Effector memory CD4-positive, alpha-beta T cell (primary cell): ENCODE measurements at places on chromosomes 6 and 20.

- no peak for DNase-seq
Measured at GRCh38 chr20:37915800-37916570, 13.1 kb downstream of the VSTM2L start.

DNA sequence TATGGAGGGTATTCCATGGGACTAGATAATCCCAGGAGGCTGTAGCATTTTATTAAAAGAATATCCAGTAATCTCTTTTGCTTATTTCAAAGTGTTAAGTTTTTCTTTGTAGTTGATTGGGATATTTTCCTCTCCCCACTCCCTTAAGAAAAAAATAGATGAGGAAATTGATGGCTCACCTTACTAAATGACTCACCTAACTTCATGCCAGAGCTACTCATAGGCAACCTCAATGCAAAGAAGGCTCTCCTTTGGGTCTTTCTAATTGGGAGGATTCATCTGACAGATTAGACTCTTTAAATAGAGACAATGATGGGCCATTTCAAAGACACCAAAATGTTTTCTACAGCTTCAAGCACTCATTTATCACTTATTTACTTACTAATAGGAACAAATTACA is 528.5 kb upstream of the BTBD3 start:
- no peak for DNase-seq

- DNase-seq: no peak
Measured at GRCh38 chr6:80962382-80962781, 790.1 kb downstream of the TENT5A start.

DNA sequence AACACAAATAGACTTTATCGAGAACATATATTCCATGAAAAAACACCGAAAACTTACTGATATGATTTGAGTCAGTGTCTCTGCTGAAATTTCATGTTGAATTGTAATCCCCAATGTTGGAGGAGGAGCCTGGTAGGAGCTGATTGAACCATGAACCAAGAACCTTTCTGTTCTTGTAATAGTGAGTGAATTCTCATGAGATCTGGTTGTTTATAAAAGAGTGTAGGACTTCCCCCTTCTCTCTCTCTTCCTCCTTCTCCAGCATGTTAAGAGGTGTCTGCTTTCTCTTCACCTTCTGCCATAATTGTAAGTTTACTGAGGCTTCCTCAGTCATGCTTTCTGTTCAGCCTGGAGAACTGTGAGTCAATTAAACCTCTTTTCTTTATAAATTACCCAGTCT is 1289.3 kb upstream of the CITED2 start:
- DNase-seq: no peak

GRCh38 chr6:32622545-32623401 is 14.4 kb upstream of the HLA-DQA1 start:
- peak; percentile 38 for DNase-seq

DNA sequence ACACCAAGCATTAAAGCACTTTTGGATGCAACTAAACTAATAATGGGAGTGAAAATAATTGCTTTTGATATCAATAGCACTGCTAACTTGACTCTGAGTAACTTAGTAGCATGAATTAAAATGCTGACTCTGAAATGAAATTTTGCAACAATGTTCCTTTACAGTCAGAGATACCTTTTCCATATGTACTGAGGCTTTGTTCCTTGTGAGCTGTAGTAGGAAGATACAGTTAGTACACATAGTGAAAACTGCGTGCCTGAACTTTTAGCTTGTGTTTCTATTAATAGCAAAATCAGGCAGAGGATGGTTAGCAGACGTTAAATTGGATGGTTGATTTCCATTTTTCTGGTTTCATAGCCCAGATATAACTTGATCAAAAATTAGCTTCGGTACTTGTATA is 18.6 kb downstream of the ADGRG6 start:
- no peak for DNase-seq

DNA sequence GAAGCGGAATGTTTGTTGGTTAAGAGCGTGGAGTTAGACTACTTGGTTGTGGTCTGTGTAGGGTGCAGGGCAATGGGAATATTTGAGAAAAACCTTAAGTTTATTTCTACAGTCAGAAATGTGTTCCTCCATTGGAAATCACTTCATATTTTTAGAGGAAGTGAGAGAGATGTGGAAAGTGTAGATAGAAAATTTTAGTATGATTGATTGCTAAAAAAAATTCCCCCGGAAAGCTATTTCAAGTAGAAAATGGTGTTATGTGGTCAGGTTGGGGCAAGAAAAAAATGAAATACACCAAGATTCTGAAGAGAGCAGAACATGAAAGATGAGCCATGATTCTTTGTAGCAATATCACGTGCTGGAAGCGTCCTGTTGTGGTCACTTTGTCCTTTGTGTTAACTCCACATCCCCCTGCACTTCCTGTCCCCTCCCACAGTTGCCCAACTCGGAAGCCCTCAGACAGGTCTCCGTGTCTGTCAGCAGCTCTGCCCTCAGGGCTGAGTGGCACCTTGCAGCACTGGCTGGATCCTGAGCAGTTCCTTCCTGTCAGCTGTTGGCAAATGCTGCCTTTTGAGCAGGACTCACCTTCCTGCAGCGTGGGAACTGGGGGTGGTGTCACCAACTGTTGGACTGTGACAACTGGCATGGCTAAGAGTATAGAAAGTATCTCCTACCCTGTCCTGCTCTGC is 137.5 kb upstream of the SLC24A3 start:
- no peak for DNase-seq

GRCh38 chr20:9059931-9060330 is 9.0 kb upstream of the PLCB4 start:
- no peak for DNase-seq

DNA sequence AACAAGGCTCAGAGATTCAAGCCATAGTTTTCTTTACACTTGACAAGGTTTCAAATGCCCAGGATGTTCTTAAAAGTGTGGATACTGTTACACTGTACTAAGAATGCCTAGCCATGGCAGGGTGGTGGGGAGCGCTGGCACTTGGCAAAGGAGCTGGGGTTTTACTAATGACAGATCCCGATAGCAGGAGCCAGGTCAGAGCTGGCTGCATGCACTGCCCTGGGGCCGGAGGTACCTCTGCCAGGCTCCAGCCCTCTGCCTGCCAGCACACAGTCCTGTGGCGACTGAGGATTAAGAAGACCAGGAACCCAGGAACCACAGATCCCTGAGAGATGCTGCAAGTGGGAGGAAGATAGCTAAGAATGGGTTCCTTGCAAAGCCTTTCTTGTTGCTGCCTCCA is 260.3 kb downstream of the ALDH8A1 start:
- DNase-seq: no peak

GRCh38 chr6:139944131-139944530 is 569.7 kb upstream of the CITED2 start:
- DNase-seq: no peak

- no peak for DNase-seq
Measured at GRCh38 chr6:54286141-54286540, 22.1 kb upstream of the TINAG start.
